ENCODE measurements at places on chromosomes 3 and 15.

DNA sequence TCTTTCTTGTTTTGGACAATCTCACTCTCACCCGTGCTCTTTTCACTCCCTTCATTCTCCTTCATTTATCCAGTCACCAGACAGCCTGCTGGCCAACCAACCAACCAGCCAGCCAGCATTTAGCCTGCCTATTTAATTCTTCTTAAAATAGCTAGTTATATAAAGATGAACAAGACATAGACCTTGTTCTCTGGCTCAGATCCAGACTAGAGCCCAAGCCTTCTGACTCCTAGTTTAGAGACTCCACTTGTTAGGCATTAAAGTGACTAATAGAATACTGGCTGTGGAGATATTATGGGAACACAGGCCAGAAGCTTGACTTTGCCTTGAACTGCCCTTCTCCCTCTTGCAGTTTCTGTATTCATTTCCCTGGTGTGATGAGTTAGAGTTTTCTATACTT lies 215.3 kb upstream of the THRB start:
- DNase-seq = no peak

GRCh38 chr3:51796854-51797253 lies 17.8 kb upstream of the IQCF6 start:
- DNase-seq = no peak

DNA sequence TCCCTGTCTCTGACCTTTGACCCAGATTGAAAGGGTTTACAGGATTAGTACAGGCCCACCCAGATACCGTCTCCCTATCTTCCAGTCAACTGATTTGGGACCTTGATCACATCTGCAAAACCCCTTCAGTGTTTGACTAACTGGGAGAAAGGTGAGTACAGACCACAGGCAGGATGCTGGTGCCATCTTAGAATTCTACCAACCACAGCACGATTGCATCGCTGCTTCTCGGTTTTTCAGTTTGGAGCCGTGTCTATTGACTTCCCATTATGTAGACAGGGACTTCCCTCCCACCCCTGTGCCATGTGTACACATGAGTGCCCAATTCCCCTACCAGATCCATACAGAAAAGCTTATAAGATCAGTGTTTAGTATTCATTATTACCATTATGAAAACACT lies 6.6 kb upstream of the KLF13 start:
- no peak for DNase-seq

DNA sequence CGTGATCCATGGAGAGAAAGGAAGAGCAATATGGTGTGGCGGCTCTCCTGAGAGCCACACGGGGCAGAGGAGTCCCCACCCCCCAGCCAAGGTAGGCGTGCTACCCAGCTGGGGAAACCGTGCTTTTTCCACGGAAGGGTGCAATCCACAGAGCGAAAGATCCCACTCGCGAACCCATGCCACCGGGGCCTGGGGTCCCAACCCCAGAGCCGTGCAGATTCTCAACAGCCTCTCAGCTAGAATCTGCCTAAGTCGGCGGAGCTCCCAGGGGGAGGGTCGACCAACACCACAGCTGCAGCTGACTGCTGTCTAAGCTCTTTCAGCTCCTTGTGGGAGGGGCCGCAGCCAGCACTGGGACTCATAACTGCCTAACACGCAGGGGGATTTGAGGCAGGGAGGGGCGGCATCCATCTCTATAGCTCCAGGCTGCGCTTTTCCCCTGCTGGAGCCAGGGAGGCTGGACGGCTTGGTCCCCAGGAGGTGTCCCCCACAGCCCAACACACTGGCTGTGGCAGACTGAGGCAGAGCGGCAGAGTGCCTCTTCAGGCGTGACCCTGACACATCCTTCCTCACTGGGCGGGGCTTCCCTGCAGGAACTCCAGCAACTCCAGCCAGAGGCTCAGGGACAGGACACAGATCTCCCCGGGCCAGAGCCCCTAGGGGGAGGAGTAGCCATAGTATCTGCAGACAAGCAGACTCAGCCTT lies 107.6 kb upstream of the ZBTB20 start:
- no peak for DNase-seq

DNA sequence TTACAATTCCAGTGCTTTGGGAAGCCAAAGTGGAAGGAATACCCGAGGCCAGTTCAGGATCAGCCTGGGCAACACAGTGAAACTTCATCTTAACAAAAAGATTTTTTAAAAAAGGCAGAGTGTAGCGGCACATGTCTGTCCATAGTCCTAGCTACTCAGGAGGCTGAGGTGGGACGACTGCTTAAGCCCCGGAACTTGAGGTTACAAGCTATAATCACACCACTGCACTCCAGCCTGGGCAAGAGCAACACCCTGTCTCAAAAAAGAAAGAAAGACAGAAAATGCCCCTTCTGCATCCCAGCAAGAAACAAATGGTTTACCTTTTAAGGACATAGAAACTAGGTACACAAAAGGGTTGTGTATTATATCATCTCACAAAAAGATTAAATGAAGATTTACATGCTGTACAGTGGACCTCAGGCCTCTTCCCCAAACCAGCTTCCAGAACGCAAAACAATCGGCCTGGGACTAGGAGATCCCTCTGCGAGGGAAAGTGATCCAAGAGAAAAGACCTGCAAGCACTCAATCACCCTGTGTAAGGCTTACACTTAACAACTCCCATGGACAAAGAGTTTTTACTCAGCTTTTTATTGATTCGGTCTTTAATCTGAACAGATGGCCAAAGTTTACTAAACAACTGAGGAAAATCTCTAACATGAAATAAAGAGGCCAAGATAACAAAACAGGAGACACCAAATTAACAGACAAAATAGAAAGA lies 21.2 kb downstream of the TFDP2 start:
- no peak for DNase-seq

DNA sequence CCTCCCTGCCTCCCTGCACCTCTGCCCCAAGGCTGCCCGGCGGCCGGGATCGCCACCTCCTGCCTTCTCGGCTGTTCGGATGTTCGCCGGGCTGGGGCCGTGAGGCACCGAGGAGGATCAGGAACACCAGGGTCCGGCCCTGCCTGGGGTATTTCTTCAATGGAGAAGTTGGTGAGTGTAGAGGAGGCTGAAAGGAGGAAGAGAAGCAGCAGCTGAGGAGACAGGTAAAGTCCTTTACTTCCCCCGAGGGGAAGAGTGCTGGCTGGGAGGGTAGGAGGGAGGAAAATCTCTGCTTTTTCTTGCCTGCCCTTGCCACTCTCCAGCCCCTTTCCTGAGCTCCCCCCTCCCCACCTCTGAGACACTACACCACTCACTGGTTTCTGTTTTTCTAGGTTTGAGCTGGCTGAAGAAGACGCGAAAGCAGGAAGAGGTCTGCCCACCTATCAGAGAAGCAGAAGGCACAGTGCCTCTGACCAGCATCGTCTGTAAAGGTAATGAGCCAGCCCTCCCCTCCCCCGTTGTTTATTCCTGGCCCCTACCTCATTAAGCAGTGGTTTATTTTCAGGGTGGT lies 519 bp downstream of the ASB7 start:
- DNase-seq = no peak

DNA sequence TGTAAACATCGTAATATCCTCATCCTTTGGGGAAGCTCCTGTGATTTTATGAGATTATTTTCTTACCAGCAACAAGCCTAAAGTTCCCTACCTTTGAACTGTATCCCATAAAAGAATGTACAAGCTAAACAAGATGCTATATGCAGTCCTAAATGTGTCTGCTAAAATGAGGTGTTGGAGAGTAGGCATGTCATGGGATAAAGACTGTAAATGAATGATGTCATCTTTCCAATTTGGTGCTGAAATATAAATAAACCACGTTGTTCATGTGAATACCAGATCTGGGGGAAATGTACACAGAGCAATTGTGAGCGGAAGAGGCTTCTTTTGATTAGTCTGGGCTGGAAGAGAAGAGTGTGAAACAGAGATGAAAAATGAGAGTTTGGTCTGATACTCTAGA lies 214.9 kb upstream of the WNT5A start:
- no peak for DNase-seq

GRCh38 chr3:178663201-178663934 lies 127.1 kb downstream of the KCNMB2 start:
- DNase-seq = no peak

DNA sequence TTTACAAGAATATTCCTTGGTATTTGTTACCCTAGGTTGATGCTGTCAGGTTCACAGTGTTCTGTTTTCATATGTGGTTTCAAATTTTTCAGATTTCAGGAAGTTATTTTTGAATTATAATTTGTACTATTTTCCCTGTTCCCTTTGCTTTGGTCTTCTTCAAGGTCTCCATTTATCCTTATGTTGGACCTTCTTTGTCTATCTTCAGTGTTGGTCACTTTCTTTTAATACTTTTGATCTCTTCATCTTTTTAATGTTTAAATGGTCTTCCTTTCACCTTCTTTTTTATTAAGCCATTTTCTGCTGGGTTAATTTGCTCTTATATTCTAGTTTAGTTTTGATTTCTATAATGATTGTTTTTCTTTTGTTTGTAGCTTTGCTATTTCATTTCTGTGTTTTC lies 61.3 kb downstream of the KLHL25 start:
- DNase-seq = no peak
